Naive thymus-derived CD8-positive, alpha-beta T cell (primary cell): ENCODE measurements at places on chromosomes 5 and 9.

DNA sequence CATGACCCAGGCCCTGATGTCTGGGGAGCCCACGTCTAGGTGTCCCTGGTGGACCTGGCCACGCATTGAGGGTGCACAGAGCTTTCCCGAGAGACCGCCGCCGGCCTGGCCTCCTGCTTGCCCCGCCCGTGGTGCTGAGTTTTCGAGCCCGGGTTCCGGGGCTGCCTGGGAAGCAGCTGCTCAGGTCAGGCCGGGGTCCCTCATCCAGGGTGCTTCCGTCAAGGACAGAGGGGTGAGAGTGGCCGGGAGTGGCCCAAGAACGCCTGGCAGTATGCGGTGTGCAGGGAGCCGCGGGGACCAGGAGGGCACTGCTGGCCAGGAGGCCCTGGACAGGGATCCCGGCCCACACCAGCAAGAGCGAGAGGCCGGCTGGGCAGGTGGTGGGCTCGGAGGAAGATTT lies 19.6 kb downstream of the CCDC187 start:
- no peak for DNase-seq

GRCh38 chr9:106307670-106308069 lies 555.3 kb upstream of the ZNF462 start:
- DNase-seq, result no peak

DNA sequence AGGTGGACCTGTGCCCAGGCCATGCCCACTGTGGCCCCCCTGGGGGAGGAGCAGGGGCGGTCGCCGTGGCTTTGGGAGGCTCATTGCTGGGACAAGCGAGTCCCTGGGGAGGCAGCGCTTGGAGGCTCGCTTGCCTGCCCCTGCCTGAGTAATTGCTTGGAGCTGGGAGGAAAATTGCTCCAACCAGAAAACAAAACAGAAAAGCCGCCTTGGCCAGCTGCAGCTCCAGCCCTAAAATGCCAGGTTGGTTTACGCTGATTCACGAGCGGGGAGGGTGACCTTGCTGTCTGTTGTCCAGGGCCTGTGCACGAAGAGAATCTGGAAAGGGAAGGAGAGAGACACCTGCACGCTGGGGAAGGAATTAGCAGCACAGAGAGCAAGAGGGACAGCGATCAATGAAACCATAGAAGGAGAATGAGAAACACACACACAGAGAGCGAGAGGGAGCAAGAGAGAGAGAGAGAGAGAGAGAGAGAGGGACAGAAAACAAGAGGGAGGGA lies 25.3 kb downstream of the NTNG2 start:
- DNase-seq, result no peak

GRCh38 chr9:108443019-108443633 lies 412.7 kb downstream of the ACTL7B start:
- no peak for DNase-seq

DNA sequence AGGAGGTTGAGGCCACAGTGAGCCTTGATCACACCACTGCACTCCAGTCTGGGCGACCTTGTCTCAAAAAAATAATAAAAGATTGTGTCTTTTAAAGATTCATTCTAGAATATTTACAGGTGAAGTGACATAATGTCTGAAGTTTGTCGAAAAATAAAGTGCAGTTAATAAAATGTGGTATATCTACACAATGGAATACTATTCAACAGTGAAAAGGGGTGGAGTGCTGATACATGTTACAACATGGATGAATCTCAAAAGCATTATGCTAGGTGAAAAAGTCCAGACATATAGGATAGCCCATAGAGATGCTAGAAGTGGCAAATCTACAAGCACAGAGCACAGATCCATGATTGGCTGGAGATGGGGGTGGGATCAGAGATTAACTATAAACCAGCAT lies 101.9 kb downstream of the PAX5 start:
- DNase-seq, result no peak

DNA sequence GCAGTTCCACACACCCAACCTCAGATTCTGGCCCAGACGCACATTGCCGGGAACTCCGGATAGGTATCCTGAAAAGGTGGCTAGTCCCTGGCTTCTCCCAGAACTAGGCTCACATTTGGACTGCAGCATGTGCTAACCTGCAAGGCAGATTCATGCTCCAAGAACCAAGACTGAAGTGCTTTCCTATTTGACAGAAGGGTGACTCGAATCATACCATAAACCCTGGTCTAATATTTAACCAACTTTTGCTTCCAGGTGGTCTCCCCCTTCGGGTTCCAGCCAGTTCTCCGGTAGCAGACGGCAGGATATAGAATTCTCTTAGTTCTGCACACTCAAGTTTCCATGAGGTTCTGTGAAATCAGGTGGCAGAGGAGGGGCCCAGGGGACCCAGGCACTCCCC lies 7.6 kb downstream of the PTGES start:
- DNase-seq, result no peak
